ENCODE measurements at places on chromosomes 3 and 15.

GRCh38 chr3:119322835-119323722, 28.9 kb downstream of the ARHGAP31 start:
- peak; percentile 56 for DNase-seq

GRCh38 chr3:128714887-128715491, 11.0 kb upstream of the RAB7A start:
- DNase-seq, result no peak

GRCh38 chr3:124246376-124246775, 254.5 kb upstream of the ROPN1 start:
- DNase-seq, result no peak

DNA sequence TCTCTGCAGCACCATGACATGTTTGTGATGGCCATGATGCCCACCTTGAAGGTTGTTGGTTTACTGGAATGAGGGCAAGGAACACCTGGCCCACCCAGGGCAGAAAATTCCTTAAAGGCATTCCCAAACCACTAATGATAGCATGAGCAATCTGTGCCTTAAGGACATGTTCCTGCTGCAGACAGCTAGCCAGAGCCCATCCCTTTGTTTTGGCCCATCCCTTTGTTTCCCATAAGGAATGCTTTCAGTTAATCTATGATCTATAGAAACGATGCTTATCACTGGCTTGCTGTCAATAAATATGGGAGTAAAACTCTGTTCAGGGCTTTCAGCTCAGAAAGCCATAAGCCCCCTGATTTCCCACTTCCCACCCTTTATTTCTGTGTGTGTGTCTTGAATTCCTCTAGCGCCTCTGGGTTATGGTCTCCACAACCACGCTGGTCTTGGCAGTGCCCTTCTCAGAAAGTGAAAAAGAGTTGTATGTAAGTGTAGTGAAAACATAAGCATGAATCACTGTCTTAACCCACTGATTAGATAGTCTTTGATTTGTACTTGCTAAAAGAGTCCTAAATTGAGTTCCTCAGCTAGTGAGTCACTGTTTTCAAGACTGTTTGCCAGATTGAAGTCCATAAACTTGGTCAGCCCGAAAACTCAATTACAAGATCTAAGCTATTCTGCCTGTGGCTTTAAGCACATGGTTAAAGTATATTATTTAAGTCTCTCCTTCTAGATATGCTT, 19.0 kb upstream of the CCR2 start:
- no peak for DNase-seq

DNA sequence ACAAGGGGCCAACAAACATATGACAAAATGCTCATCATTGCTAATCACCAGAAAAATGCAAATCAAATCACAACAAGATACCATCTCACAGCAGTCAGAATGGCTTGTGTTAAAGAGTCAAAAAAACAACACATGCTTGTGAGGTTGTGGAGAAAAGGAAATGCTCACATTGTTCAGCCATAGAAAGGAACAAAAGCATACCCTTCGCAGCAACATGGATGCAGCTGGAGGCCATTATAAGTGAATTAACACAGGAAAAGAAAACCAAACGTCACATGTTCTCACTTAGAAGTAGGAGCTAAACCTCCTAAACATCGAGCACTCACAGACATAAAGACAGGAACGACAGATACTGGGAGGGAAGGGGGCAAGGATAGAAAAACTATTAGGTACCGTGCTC, 678.4 kb upstream of the GRM7 start:
- no peak for DNase-seq

DNA sequence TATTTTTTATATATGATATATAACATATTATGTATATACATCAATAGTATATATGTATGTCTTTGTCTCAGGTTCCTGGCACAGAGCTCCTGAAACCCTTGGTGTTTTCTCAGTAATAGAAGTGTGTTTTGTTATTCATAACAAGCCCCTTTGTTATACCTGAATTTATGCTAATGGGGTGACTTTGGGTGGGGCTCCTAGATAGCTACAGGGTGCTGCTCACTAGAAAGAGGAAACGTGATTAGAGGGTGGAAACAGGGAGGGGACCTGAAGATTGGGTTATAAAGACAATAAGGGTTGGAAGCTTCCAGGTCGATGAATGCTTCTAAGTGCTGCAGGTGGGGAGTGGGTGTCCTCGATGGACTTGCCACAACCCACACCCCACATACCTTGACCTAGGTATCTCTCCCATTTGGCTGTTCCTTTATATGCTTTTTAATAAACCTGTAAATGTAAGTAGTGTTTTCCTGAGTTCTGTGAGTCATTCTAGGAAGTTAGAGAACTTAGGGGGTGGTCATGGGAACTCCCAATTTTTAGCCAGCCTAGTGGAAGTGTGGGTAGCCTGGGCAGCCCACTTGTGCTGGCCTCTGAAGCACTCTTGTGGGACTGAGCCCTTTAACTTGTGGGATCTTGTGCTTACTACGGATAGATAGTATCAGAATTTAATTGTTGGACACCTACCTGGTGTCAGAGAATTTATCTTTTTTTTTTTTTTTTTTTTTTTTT, 36.9 kb upstream of the C15orf39 start:
- DNase-seq, result no peak

- no peak for DNase-seq
Measured at GRCh38 chr3:59572106-59572505, 522.3 kb upstream of the CFAP20DC start.

- DNase-seq, result no peak
Measured at GRCh38 chr15:71096676-71097075, 18.6 kb upstream of the THSD4 start.

DNA sequence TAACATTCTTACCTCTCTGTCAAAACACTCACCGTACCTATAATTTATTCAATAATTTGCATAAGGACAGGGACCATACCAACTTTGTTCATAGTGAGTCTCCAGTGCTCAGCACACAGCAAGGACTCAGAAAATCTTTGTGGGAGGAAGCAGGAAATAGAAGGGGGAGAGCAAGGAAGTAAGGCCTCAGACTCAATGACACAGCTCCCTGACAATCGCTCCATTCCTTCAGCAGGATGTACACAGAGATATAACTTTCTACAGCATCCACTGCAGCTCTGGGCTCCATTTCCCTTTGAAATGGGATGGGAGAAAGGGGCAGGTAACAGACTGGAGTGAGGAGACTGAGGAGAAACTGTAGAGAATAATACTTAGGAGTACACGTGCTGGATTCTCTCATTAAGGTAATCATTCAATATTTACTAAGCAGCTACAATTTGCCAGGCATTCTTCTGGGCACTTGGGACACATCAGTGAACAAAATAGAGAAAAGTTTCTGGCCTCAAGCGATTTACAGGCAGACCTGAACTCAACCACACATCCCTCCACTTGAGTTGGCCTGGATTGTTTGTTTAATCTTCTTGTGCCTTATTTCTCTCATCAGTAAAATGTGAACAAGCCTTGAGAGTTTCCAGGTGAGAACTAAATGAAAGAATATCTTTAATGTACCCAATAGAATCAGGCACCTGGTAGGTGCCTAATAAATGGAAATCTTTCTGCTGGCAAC, 330.3 kb upstream of the THBS1 start:
- no peak for DNase-seq

DNA sequence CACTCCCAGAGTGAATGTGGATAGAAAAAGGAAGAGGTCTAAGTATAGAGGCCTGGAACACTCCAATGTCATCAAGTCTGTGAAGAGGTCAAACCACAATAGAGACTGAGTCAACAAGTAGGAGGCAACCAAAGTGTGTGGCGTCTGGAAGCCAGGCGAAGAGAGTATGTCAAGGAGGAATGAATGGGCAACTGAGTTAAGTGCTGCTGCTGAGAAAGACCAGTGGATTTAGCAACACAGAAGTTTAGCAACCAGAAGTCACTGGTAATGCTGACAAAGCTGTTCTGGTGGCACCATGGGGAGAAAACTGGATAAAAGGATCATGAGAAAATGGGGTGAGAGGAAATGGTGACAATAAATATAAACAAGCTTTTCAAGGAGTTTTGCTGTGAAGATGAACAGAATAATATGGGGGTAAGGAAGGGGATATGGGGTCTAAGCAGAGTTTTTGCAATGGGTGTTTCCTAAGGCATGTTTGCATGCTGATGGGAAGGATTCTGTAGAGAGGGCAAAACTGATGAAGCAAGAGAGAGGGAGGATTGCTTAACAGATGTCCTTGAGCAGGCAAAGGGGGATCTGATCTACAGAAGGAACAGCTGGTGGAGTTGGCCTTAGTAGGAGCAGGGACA, 38.4 kb downstream of the PCOLCE2 start:
- DNase-seq, result no peak

GRCh38 chr3:145377301-145377700, 783.7 kb downstream of the PLOD2 start:
- DNase-seq, result no peak

GRCh38 chr15:74788042-74788682, 6.3 kb downstream of the CSK start:
- DNase-seq, result no peak

GRCh38 chr3:67325231-67325630, 327.1 kb downstream of the KBTBD8 start:
- DNase-seq, result no peak
